ENCODE measurements at places on chromosomes 5 and 9.

DNA sequence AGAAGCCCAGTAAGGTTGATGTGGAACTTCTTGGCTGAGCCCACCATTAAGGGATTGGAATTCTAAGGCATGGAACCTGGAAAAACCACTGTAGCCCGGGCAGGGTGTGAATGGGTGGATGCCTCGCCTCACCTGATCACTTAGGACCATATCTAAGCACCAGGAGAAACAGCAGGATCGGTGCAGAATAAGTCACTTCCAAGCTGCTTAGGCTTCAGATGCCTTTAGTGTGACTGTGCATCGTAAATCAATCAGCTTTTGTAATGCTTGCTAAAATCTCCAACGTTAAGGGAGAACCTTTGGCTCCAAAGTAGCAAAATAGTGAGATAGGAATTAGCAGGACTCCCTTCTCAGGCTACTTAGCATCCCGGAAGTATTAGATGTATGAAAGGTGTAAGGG is 103.9 kb upstream of the MEGF10 start:
- no peak overlapping the region for H3K27ac ChIP-seq
- H3K4me1 ChIP-seq: no peaks in the 10 kb centered on the region
- DNase-seq: no peak
- 0 out of 2 replicates have a peak, but pooled peaks cover 3% of the 10 kb centered on the region for H3K36me3 ChIP-seq
- no peak overlapping the region for H3K4me3 ChIP-seq
- H3K27me3 ChIP-seq: no peaks in the 10 kb centered on the region

DNA sequence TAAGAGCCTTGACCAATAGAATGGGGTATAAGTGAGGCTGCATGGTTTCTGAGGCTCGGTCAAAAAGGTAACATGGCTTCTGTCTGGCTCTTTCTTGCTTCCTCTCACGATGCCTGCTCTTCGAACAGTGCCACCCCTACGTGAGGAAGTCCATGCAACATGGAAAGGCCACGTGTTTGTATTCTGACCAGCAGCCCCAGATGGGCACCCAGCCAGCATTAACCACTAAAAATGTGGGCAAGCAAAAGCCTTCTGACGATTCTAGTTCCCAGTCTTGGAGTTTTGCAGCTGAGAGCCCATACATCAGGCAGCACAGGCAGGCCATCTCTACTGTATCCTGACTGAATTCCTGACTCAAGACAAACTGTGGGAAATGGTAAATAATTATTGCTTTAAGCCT is 24.2 kb upstream of the NREP start:
- H3K36me3 ChIP-seq: no peaks in the 10 kb centered on the region
- no peak overlapping the region for H3K27ac ChIP-seq
- H3K27me3 ChIP-seq: no peaks in the 10 kb centered on the region
- no peak overlapping the region for H3K4me3 ChIP-seq
- H3K4me1 ChIP-seq: peaks cover 26% of the 10 kb centered on the region

DNA sequence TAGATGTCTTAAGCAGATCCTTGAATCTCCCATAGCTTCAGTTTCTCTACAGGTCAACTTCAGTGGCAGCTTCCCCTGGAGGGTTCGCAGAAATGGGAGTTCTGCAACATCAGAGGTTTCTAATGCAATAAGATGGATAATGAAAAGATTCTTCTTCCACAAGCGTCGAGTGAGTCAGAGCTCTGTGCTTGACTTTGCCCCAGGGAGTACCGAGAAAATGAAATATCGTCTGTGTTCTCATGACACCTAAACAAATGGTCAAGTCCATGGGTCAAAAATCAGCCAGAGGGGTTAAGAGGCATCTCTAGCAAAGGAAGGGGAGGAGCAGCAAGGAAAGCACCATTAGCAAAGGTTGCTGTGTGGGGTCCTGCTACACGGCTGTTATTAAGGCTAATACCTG is 3.2 kb upstream of the ADRA1B start:
- H3K4me3 ChIP-seq: no peak overlapping the region
- H3K4me1 ChIP-seq: peaks cover 20% of the 10 kb centered on the region
- H3K27ac ChIP-seq: no peak overlapping the region
- H3K27me3 ChIP-seq: peaks cover 38% of the 10 kb centered on the region
- H3K36me3 ChIP-seq: no peaks in the 10 kb centered on the region

GRCh38 chr9:133955821-133956411 is 36.2 kb downstream of the VAV2 start:
- peak overlapping the region; percentile 51 for H3K4me3 ChIP-seq
- DNase-seq: peak; percentile 66
- H3K4me1 ChIP-seq: peaks cover 57% of the 10 kb centered on the region

GRCh38 chr9:134559013-134559412 is 82.6 kb upstream of the COL5A1 start:
- no peak overlapping the region for H3K4me3 ChIP-seq
- 0 out of 2 replicates have a peak, but pooled peaks cover 7% of the 10 kb centered on the region for H3K36me3 ChIP-seq
- H3K27me3 ChIP-seq: peaks cover 3% of the 10 kb centered on the region
- H3K27ac ChIP-seq: no peak overlapping the region
